ENCODE measurements at places on chromosomes 11 and 22. TPM values are rescaled to one million over a fixed set of nuclear protein-coding genes. Genes with fewer than 3 reads are reported as not detected.

BCO2 gene
- total RNA-seq = 1.1 TPM

PGM2L1 gene
- total RNA-seq = 4.9 TPM

APOBEC3A gene
- not detected for total RNA-seq

INSC gene
- not detected for total RNA-seq

USH1C gene
- not detected for total RNA-seq

NRIP3 gene
- 5.3 TPM for total RNA-seq

C1QTNF5 gene
- not detected for total RNA-seq

KCNJ1 gene
- total RNA-seq = not detected

OSBP2 gene
- total RNA-seq = 2.1 TPM

MB gene
- total RNA-seq = 2.7 TPM

ABCC8 gene
- total RNA-seq = not detected

OR52B6 gene
- not detected for total RNA-seq

KRTAP5-2 gene
- not detected for total RNA-seq

CASP12 gene
- total RNA-seq = not detected

CCDC73 gene
- total RNA-seq = not detected

PDXP gene
- total RNA-seq = 49.3 TPM

SCGB1D2 gene
- not detected for total RNA-seq

SCO2 gene
- total RNA-seq = 5.3 TPM

P2RY2 gene
- total RNA-seq = not detected

GLB1L2 gene
- 10.2 TPM for total RNA-seq

DEFB131B gene
- not detected for total RNA-seq

All from activated CD4-positive, alpha-beta T cell treated with anti-CD3 and anti-CD28 coated beads, Interleukin-2, amount 10 ng/mL, durations not matched to agents 24 days and 14 days (primary cell).